ENCODE measurements at places on chromosomes 3 and 15.

DNA sequence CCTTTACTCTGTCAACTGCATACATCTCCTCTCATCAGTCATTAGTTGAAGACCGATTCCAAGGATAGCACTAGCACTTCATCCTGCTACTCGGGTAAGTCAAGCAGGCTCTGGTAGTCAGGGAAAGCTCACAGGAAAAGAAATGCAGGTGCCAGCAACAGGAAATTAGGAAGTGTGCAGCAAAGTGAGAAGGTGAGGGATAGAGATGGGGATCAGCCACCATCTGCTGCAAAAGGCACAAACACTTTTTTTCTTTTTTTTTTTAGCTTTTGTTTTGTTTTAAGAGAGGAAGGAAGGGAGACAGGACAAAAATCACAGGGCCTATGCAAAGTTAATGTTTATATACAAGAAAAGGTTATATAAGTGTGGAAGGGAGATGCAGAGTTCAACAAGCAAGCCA is 9.0 kb upstream of the BTLA start:
- no peak for DNase-seq

GRCh38 chr3:59273976-59274375 is 224.2 kb upstream of the CFAP20DC start:
- DNase-seq = no peak

DNA sequence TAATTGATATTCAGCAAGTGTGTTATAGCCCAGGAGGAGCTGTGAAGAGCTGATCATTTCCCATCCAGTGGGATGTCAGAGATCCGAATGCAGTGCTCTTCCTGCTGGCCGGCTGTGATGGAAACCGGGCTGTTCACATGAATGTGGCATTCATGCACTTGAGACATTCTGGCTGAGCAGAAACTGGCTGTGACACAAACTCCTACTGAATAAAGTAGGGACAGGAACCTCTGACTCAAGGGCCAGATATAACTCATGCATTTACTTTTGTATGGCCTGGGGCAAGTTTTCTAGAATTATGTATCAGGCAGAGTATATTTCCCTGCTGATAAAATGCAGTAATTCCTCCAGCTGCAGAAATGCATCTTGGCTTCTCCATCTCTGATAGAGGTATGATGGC is 83.4 kb upstream of the FAM3D start:
- no peak for DNase-seq

DNA sequence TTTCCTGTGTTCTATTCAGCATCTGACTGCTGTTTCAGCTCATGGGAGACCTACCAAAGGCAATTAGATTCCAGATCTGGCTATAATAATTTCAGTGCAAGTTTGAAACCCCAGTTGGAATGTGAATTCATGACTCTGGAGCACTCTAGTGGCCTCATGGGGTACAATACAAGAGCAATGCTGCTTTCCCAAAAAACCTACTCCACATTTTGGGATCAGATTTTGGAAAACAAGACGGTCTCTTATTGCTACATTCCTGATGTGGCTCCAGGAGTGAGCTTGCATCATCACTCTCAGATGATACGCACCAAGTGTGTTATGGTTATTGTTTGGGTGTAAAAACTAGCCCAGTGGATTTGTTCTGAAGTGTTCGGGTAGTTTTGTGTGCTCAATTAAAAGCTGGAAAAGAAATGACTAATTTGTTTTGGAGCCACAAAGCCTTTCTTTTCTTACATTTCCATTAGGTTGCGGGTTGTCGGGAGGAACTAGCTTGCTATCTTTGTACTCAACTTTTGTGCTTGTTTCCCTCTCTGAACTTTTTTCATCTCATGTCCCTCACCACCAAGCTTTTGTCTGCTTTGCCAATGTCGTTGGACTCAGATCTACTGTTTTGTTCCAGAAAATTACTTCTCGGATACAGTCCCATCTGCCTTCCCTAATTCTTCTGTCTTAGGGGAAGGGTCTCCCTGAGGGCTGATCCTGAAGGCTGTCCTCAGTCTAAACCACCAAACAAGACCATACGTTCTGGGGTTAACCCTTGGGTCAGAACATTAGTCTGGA is 272.1 kb downstream of the BBX start:
- DNase-seq = peak; percentile 18

GRCh38 chr15:33310481-33311311 is at the start of gene RYR3:
RYR3 (plus strand) TSS chr15:33310967; CDS start chr15:33311046, 79 bp downstream.
- DNase-seq = peak; percentile 31

GRCh38 chr3:54053211-54053610 is 69.1 kb upstream of the CACNA2D3 start:
- no peak for DNase-seq

GRCh38 chr3:109050591-109051167 is 67.3 kb downstream of the MORC1 start:
- DNase-seq = peak; percentile 28

DNA sequence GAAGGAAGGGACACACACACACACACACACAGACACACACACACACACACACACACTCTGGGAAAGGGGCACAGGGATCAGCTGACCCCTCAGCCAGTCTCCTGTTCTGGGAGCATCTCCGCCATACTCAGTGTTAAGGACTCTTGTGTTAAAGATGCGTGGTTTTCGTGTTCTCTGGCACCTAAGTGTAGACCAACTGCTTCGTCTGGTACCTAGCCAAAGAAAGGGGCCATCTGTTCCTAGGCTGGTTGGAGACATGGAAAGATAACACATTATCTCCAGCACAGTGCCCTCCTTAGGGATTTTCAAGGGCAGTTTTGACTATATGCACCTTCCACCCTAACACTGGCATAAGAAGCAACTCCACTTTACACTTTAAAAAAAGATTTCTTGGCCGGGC is 65.1 kb downstream of the EPHB1 start:
- no peak for DNase-seq

DNA sequence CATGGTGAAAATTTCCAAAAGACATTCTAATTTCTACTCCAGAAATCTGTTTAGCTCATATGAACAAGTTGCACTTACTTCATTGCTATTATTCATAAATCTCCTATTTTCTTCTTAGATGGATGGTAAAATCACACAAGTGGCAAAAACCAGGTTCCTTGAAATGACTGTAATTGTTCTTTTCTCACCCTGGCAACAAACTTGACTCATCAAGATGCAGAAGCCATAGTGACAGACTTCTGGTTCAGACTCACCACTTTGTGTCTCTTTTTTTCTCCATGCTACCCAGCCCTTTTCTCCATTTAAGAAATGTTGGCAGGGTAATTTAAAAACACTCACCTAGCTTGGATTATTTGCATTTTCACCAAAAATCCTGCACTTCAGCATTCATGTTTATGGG is 82.1 kb downstream of the LRRC28 start:
- DNase-seq = no peak

GRCh38 chr3:70550723-70551319 is 238.4 kb upstream of the MDFIC2 start:
- DNase-seq = peak; percentile 30

DNA sequence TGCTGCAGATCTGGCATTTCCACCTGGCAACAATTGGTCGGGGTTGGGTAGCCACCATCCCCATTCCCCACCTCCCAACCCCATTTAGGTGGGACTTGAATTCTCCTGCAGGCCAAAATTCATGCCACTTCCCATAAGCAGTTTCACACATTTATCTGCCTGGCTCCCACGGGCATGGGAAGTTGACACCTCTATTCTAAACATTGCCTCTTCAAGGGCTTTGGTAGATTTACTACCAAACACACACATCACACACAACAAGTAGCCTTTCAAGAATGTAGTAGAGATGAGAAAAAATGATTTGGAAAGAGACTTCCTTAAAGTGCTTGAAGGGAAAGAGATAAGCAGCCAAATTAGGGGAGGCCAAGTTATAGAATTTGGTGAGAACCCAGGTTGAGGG is 30.9 kb downstream of the ZBTB38 start:
- no peak for DNase-seq

DNA sequence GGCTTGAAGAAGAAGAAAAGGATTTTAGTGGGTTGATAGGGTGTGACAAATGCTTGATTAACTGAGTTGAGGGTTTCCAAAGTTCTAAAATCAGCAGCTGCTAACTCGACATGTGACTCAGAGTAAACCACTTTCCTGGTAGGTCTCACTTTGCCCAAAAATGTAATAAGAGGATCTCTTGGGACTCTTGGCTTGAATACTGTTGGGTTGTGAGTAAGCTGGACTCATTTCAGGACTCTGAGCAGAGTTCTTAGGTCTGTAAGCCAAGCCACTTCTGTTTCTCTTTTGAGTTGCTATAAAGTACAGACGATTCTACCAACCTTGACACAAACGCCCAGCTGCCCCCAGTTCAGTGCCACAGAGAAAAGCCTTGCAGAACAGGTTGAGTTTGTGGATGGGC is 241.1 kb downstream of the ZNF621 start:
- DNase-seq = no peak

GRCh38 chr3:99867594-99868310 is 50.1 kb downstream of the CMSS1 start:
- DNase-seq = no peak

DNA sequence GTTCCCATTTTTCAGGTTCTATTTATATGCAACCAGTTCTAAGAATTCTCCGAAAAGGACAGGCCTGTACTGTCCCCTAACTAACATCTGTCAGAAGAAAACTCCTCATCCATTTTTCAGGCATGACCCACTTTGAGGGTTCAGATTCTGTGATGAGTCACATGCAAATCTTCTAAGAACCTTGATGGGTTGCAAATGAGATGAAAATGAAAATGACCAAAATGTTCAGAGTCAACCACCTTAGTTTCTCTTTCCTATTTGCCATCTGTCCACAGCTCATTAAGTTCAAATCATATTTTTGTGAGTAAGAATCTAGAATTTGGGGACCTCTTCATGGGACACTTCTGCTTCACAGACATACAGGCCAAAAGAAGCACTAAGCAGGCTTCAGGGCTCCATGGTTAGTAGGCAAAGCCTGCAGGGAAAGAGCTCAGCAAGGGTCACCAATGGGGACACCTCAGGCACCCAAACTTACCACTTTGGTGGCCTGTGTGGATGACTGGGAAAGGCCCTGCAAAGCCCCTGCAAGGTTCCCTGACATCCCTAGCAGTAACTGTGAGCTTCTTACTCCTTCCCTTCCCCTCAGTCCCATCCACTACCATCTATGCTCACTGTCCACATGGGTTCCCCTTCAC is 122.0 kb downstream of the WDR76 start:
- no peak for DNase-seq

DNA sequence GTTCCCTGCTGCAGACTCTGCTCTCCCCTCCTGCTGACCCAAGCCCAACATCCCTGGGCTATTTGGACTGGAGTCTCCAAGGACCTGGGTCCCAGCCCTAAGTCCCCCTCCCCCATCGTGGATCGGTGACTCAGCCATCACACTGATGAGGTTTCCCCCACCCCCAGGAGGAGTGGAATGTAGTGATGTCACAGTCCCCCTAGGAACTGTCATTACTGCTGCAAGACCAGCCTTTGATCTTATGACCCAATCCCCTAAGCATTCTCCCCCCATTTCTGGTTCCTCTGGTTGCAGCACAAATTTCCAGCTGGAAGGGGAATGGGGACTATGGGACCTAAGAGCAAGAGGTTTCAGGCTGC is 63.4 kb upstream of the CSPG4 start:
- peak; percentile 67 for DNase-seq

- DNase-seq = no peak
Observed at GRCh38 chr15:67902579-67903009, 62.7 kb upstream of the RNU6-1 start.

DNA sequence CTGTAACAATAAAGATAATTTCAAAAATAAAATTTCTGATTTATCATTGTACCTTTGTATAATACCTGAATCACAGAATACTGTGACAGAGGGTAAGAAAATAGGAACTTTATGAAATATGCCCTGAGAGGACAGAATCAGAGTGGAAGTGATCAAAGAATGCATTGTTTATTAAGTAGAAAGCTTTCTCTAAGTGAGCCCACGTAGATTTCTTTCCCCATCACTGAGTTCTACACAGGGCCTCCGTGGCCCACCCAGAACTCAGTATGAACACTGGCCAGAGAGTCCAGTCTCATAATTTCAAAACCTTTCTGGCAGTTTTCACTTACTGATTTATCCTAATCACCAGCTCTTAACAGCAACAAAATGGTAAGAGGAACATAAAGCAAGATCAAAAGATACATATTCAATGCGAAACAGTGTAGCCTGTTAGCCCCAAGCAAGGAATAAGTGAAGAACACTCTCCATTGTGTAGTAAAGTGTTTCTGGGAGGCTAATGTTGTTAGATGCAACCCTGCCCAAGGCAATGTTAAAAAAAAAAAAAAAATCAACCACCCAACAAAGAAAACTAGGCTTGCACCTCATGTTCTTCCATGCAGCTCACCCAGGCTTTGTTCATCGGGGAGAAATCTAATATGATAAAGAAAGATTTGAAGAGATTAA is 341.3 kb downstream of the LSAMP start:
- peak; percentile 3 for DNase-seq

DNA sequence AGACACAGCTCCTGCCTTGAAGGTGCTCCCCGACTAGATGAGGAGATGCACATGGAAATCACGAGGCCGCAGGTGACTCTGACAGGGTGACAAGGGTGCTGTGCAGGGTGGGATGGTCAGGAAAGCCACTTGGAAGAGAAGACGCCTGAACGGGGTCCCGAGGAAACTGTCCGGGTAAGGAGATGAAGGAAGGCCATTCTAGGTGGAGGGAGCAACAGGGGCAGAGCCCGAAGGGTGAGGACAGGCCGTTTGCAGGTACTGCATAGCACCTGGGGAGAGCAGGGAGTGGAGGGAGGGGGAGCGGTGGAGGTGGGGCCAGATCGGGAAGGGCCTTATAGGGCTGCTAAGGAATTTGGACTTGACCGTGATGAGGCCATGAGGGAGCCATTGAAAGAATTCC is 105.6 kb upstream of the DLG1 start:
- DNase-seq = no peak

DNA sequence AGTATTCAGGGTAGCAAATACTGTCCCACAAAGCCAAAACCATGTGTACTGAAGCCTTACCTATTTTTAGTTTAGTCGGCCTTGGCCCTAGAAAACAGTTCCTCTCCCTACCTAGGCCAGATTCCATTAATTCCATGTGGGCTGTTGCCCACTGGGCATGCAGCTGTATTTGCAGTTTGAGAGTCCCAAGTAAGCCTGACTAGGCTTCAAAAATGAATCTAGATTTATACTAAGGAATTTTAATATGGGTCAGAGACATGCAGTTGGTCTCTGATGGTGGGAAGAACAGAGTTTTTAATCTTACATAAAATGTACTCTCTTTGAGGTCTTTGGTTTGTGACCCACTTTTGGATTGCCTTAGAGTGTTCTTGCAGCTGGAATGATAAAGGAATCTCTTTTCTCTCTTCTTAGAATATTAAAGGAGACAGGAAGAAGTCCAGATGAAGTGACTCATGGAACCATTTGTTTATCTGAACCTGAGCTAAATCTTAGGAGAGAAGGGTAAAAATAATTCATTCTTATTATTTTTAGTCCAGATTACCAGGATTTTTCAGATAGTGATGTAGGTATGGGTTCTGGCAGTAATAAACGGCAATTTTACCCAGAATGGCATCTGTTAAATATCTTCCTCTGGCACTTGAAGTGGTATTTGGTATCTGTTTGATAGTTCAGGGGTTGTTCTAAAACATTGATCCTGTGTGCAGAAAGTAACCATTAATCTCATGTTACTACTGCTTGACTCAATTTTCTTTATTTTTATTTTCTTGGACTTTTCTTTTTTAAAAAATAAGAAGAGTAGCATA is 33.8 kb downstream of the GLCE start:
- DNase-seq = peak; percentile 11

- no peak for DNase-seq
Observed at GRCh38 chr3:189531271-189531670, 99.9 kb upstream of the TP63 start.

- no peak for DNase-seq
Observed at GRCh38 chr15:39183164-39183881, 397.6 kb upstream of the THBS1 start.
